Activated CD4-positive, alpha-beta T cell treated with anti-CD3 and anti-CD28 coated beads, Interleukin-2, amount 50 U/mL, for 4 hours (primary cell): ENCODE measurements at places on chromosomes 1 and 21.

DNA sequence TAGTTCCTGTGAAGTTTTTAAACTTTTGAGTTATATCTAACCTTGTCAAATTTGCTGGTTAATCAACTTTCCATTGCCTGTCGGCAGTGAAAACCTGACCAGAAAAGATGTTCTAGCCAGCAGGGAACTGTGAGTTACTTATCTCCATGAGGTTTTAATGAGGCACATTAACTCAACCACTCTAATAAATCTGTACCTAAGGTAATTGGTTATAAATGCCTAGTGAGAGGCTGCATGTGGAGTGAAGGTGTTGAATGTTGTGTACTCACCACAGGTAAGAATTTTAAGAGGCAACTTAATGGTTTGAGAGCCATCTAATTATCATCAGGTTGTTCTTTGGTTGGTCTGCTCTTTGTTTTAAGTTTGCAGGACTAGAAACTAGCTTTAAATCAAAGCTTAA, 138.4 kb upstream of the LHX8 start:
- DNase-seq, result no peak

- DNase-seq, result no peak
Observed at GRCh38 chr1:89254658-89255287, 17.9 kb downstream of the GBP5 start.

GRCh38 chr1:58927041-58927721, 143.3 kb upstream of the JUN start:
- DNase-seq, result no peak

GRCh38 chr21:36117286-36117741, 17.6 kb upstream of the CBR3 start:
- DNase-seq, result no peak

DNA sequence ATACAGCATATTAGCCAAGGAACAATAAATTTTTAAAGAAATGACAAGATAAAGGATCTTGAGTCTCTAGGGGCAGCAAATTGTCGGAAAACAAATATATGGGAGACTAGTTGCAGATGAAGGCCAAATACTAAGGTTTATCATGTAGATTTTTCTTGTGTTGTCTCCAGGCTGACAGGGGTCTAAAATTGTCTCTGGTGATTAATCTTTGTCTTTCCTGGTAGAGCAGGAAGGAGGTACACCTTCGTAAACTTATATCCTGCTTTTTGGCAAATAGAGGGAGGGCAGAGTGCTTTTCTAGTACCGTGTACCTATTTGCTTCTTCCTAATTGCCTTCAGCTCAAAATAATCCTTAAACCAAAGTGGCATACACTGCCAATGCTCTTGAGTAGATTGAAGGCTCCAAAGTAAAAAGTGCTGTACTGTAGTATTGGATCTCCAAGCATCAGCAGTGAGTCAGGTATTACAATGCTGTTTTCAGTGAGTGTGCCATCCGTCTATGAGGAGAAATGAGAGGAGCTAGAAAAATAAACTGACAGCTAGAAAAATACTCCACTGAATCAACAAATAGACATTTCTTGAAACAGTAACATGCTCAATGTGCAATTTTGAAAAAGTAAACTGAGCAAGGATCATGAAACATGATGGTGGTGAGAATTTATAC, 1.8 kb upstream of the LEPR start:
- no peak for DNase-seq

DNA sequence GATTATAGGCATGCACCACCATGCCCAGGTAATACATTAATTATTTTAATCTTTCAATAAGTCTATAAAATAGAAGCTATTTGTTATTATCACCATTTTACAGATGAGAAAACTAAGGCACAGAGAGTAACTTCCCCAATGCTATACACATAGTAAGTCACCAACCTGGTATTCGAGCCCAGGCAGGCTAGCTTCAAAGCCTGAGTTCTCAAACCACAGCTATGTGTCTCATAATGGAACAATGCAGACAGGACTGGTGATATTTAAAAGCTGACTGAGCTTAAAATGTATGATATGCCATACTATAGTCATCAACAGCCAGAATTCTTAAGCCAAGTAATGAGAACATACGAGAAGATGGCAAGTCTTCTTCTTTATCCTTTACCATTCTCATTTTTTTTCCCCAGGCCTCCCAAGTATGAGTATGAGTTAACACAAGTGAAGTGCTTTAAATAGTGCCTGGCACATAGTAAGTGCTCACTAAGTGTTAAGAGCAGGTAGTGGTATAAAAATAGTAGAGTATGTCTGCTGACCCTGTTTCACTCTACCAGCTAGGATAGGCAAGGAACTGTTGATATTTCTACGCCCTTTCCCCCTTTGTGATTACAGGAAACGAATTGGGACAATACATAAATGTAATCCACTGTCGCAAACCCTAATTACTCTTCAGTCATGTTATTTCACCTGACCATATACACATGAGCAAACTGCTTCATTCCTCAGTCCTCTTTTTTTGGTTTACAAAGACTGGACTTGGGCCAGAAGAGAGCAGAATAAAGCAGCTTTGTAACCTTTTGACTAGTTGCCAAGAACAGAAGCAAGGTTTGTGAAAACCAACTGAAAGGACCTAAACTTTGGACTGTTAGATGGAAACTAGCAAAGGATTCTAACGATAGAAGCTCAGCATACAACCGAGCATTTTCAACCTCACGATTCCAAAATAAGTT, 9.5 kb downstream of the EYA3 start:
- DNase-seq, result no peak

DNA sequence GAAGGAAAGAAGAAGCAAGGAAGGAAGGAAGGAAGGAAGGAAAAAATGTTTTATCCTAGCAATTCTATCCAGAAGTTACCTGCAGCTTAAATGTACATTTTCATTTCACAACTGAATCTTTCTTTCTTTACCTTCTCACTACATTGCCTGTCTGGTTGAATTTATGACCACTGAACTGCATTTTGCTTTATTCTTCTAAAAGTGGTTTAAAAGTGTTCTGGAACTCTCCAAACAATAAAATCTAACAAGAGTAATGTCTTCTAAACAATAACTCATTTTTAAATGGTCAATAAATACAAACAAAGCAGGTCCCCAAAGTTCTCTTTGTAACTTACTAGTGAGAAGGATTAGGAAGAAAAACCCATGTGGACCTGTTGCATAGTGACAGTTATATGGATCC, 587.5 kb upstream of the NEGR1 start:
- no peak for DNase-seq

GRCh38 chr1:39199593-39199992, 4.9 kb upstream of the MACF1 start:
- no peak for DNase-seq

DNA sequence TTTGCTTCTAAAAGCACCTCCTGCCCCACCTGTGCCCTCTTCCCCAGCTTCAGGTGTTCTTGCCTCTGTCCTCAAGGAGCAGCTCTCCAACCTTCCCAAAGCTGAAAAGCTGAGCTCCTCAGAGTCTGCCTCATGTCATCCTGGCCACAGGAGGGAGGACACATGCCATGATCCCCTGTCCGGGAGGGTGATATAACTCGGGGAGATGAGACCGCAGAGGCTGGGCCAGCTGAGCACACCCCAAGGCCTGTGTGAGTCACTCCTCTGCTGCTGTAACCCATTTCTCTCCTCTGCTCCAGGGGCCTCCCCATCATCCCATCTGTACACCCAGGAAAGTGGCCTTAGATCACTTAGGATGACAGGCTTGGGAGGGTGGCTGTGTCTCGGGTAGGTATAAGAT, 49.8 kb downstream of the EPHB2 start:
- no peak for DNase-seq

DNA sequence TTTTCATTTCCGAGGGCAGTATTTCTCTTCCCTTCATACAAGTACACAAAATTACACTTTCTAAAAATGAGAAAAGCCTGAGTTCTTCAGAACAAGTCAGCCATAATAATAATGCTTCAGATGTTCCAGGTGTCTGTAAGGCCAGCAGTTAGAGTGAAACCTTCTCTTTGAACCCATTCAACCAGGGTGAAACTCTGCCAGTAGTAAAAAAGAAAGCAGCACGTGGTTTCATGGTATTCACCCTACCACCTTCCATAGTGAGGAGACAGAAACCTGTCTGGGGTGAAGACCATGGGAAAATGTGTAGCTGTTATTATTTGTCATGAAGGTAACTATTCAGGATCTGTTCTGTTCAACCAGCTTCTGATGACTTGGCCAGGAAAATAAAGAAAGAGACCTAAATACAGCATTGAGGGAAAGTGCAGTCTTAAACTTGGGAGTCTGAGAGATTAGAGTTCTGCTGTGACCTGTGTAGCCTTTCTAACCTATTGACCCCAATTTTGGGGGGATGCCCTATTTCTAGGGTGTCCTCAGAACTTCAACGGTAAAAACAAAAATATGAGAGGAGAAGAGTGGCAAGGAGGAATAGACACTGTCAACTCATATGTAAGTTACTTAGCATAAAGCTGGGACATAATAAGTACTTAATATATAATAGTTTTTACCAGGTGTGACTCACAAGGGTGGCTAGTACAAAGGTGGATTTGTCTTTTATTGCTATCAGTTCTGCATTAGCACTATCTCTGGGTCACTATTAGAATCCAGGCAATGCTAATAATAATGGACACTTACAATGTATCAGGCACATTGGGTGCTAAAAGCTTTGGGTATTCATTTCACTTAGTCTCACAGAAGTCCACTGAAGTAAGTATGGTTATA, 70.0 kb upstream of the TNFSF4 start:
- no peak for DNase-seq

GRCh38 chr1:64811131-64811530, 66.3 kb downstream of the RAVER2 start:
- no peak for DNase-seq

DNA sequence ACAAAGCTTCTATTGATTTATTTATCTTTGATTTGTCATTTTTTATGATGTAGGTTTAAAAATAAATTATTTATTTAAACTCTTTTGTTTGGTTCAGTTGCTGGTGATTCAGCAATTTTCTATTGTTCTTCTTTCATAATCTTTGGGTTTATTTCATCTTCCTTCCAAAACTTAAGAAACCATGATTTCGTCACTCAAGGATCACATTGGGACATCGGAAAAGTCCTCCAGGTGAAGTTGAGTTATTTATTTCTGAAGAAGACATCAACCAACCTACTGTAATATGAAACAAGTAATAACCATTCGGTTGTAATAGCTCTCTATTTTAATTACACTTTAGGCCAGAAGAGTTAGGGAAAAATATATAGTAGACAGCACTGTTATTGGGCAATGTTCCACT, 23.0 kb upstream of the WLS start:
- DNase-seq, result no peak

- no peak for DNase-seq
Observed at GRCh38 chr1:18148461-18148860, 40.9 kb downstream of the IGSF21 start.

- no peak for DNase-seq
Observed at GRCh38 chr1:25360596-25361581, 22.8 kb downstream of the TMEM50A start.

DNA sequence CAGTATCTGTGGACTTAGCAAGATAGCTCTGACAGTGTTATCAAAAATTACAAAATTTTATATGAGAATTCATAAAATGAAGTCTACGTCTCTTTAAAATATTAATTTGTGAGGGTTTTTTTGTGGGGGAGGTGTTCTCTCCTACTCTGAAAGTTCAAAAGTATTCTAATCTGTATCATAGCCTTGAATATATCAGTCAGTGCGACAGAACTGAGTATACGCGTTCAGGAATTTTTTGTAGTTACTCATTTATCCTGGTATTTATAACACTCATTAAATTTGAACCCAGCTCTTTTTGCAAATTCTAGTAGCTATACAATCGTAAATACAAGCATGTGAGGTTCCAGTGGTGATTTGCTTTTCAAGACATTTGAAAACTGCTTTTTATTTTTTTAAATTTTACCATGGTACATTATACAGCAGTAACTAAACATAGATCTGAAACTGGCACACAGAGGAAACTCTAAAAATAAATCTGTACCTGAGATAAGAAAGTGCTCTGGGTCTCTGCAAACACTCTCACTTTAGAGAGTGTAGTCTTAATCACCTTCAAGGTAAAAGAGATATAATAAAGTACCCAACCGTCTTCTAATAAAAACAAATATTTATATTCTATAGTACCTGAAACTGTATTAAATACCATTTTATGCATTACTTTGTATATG, 178.4 kb upstream of the ADAMTS5 start:
- no peak for DNase-seq

GRCh38 chr1:47175227-47175934, 14.5 kb downstream of the PDZK1IP1 start:
- DNase-seq, result peak; percentile 14

DNA sequence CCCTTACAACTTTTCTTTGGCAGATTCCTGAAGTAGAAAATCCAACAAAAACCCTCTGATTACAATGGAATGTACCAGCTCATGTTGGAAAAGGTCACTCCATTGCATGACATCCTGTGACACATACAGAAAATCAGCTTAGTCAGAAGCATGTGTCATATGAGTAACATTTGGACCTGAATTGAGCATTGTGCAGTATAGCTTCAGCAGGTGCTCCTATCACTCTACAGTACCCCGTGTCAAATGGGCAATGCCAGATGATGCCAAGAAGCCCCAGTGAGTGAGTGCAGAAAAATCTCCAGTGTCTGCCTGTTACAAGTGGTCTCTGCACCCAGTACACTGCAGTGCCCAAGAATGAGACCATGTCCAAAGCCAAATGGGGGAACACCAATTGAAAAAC, 129.7 kb upstream of the RUNX1 start:
- no peak for DNase-seq

- no peak for DNase-seq
Observed at GRCh38 chr1:72915581-72915980, 633.2 kb upstream of the NEGR1 start.

- DNase-seq, result no peak
Observed at GRCh38 chr1:24481843-24482610, 20.6 kb upstream of the RCAN3 start.

GRCh38 chr1:213905344-213905743, 82.4 kb upstream of the PROX1 start:
- DNase-seq, result no peak

GRCh38 chr1:63269571-63269970, 52.8 kb upstream of the FOXD3 start:
- no peak for DNase-seq

DNA sequence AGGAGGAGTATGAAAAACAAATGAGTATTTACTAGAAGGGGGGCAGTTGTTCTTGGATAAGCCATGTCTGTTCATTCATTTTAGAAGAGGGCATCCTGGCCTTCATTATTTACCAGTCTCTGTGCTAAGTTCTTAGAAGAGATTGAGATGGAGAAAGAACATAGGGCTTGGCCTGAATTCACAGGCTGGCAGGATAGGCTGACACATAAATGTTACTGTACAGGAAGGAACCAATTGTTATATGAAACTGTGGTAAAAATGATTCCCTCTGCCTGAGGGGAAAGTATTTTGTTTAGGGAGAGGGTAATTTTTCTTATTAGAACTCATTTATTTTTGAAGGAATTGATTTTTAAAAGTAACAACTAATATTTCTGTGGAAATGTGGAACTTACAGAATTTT, 99.5 kb downstream of the MAN1A2 start:
- DNase-seq, result no peak

DNA sequence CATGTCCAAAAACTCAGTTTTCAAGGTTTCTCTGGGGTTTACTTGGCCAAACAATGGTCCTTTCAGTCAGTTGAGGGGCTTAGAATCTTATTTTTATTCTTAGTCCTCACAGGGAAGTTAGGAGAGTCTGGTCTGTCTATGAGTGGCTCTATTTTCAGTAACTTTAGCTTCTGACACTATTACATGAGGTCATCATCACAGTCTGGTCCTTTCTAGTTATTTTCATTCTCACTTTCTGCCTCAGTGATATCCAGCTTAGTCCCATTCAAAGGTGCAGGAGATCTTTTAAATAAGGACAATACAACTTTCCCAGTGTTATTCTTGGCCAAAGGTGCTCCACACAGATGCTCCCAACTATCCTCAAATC, 30.0 kb upstream of the FGGY start:
- DNase-seq, result no peak
